ENCODE measurements at places on chromosomes 1 and 21. TPM values are rescaled to one million over a fixed set of nuclear protein-coding genes. Genes with fewer than 3 reads are reported as not detected.

The VWA5B1 gene
- total RNA-seq: 0.04 TPM

The LCE1B gene
- total RNA-seq: not detected

The SHE gene
- 8.2 TPM for total RNA-seq

The ALG14 gene
- total RNA-seq: 3.2 TPM

The MFAP2 gene
- total RNA-seq: 89.3 TPM

The ENO1 gene
- 334 TPM for total RNA-seq

The NSL1 gene
- total RNA-seq: 35.2 TPM

The OR2T11 gene
- total RNA-seq: not detected

GRCh38 chr1:18290740-18291412, 183.3 kb downstream of the IGSF21 start:
- no peak for DNase-seq

GRCh38 chr1:222370081-222370912, 177.6 kb downstream of the HHIPL2 start:
- no peak for DNase-seq

- peak; percentile 43 for DNase-seq
These were observed 61.5 kb downstream of the SYT2 start for GRCh38 chr1:202648605-202649226.

DNA sequence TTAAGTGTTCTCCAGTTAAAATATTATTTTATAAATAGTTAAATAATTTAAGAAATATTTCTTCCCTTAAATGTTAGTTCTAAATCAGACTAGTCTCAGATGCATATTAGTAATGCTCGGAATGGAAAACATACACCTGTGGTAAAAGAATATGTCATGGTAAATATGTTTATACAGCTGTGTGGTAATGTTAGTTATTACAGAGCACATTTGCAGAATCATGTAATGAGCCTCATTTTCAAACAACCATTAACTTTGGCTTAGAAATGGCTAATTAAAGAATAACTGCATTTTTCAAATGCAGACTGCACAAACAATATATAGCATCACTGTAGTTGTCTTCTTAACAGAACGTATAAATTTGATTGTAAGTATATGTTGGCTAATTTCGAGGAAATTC, 90.3 kb downstream of the DISP1 start:
- no peak for DNase-seq

DNA sequence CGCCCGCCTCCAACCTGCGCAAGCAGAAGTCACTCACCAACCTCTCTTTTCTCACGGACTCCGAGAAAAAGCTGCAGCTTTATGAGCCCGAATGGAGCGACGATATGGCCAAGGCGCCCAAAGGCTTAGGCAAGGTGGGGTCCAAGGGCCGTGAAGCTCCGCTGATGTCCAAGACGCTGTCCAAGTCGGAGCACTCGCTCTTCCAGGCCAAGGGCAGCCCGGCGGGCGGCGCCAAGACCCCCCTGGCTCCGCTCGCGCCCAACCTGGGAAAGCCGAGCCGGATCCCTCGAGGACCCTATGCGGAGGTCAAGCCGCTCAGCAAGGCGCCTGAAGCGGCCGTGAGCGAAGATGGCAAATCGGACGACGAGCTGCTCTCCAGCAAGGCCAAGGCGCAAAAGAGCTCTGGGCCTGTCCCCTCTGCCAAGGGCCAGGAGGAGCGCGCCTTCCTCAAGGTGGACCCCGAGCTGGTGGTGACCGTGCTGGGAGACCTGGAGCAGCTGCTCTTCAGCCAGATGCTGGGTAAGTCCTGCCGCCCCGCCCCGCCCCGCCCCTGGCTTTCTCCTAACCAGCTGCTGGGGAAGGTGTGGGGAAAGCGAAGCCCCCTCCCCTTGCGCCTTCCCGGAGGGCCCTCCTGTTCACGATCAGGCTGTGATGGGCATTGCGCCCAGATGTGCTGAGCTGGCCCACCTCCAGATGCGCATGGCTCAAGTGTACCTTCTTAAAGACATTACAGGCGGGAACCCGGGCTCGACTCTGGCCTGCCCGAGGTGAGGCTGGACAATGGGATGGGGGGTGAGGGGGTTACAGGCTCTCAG, 110.2 kb downstream of the NAV1 start:
- no peak for DNase-seq

DNA sequence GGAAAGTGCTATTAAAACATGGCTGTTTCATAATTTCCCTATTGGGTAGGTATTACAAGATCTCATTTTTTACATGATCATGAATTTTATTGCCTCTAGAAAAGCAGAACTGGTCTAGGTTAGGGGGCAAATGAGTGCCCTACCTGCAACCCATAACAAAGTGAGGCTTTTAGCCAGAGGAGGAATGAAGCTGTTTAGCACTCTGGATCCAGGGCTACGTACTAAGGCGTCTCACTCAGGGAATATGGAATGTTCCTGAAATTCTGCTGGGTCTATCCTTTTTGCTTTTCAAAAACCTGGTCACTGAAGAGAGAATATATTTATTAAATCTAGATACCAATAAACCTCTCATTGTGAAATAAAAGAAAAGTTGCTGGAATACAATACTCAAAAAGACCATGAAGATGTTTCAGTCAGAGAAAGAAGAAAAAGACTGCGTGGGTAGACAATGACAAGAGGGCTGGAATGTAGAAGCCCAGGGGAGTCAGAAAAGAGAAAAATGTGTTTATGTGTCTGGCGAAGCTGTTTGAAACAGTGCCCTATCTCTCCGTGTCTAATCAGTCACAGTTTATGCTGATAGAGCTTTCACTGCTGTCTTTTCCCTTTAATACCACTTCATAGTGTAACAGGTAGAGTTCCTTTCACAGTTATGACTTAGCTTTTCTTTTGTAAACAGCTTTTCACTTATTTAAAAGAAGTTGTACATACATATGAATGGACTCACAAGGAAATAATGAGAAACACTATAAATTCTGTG, 25.0 kb upstream of the SYDE2 start:
- no peak for DNase-seq

DNA sequence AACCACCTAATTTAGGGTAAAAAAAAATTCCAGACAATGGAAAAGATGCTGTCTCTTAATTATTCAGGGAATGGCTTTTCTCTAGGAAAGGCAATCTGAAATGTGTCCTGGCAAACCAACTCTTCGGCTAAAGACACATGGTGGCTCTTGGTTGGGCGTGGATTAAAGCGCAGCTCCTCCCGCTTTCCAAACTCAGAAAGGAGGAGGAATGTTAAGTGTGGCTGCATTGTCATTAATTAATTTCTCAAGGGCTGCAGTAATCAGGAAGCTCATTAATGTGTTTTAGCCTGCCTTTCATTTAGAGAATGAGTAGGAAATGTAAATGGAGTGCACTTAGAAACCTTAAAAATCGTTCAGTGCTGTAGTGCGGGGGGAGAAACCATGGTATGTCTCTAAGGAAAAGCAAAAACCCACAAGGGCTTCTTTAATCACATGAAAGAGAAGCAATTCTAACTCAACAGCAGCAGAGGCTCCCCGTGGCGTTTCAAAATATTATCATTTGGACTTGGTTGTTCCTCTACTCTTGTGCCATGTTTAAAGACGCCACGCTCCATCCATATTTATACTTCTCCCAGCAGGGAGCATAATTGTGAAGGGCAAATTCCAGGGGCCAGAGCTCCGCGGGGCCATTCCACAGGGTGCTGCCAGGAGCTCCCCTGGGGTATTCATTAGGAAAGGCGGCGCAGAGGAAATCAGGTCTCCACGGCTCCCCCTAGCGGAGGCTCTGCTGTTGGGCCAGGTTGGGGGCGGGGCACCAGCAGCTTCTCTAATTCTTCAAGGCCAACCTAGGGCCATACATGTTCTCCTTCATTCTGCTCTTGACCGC, 91.9 kb upstream of the SSX2IP start:
- peak; percentile 16 for DNase-seq

GRCh38 chr1:51567653-51568052, 48.6 kb upstream of the EPS15 start:
- DNase-seq: no peak

- DNase-seq: no peak
These were observed 731.6 kb downstream of the MATN1 start for GRCh38 chr1:29991815-29992214.

DNA sequence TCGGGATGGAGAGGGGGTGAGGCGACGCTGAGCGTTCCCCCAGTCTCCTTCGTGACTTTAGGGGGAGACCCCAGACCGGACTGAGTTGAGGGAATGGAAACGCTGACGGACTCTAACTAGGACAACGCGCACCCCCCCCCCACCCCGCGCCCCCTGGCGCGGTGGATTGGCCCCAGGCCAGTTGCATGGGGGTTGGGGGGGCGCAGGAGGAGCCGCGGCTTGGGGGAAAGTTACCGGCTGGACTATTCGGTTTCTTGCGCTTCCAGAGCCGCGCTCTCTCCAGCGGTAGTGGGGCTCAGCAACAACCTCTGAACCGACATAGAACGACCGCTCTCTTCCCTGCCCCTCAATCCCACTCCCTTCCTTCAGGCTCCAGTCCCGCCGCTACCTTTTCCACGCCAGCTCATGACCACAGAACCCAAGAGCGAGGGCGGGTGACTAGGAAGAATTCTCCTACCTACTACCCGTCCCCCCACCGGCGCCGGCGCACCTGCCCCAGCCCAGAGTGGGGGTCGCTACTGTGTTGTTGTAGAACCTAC, 694 bp downstream of the ZBTB7B start:
- peak; percentile 70 for DNase-seq

- DNase-seq: no peak
These were observed 4.1 kb upstream of the AVPR1B start for GRCh38 chr1:206121269-206121668.

DNA sequence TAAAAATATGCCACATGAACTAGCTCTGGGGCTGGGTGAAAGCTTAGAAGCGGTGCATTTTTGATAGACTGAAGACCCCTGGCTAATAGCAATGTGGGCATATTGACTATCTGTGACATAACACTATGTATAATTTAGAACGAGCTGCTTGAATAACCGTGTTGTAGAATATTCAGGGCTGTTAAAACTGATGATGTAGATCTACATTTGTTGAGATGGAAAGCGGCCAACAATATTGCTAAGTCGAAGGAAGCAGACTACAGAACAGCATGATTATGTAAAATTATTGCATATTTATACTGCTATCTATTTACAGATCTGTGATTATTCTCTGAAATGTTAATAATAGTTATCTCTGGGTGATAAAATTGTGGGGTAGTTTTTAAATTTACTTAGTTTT, 41.1 kb upstream of the BCL10 start:
- DNase-seq: peak; percentile 76

DNA sequence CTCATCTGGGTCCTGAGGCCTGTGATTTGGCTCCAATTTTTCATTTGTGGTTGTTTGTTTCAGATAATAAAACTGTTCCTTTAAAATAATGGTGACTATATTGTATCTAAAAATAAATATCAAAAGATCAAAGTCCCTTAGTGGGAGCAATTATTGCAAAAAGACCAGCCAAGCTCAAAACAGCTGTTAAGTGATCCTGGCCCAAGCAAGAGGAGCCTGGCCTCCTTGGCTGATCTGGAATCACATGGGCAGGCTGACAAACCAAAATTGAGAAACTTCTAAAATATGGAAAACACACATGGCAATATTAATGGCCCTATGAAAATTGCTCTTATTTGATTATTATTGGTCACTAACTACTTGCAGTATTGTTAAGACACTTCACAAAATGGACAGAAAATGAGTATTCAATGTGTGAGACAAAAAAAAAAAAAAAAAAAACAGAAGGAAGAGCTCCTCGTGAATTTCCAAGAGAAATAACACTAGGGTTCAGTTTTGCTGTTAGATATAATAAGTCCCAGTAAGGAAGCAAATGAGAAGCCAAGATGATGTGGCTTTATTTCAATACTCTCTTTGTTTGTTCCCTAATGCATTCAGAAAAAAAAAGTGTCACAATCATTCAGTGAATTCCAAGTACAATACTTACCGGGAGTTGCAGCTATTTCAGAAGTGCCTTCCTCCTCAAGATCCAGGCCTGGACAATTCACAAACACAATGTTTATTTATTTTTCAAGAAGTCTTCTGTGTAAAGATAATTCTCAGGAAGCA, 105.1 kb downstream of the SEC16B start:
- DNase-seq: peak; percentile 78

DNA sequence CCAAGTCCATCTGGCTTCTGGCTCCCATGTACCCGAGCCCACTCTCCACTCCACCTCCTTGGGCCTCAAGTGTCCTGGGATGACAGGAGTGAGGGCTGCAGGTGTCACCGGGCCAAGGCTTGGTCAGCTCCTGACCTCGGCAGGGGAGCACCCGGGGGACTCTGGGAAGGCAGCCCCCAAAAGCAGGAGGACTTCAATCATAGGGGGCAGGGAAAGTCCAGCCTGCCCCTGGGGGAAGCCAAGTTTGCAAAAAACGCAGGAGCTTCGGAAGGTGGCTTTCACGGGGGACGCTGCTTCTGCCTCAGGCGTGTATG, 56.8 kb downstream of the KCNAB2 start:
- no peak for DNase-seq

DNA sequence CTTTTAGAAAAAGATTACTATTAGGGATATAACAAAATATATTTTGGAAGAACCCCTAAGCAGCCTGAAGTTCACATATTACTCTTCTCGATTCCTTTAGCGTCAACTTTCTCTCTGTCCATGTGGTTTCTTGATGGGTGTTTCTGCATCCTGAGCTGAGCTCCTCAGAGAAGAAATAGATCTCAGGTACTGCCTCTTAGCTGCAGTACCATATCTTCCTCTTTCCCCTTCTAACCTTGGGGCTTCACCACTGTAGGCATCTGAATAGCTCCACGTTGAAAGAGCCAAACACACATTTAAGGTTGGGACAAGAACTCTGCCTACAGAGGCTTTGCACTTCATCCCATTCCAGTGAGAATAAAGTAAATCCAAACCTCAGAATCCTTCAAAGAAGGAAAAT, 59.2 kb downstream of the SAMSN1 start:
- DNase-seq: no peak

DNA sequence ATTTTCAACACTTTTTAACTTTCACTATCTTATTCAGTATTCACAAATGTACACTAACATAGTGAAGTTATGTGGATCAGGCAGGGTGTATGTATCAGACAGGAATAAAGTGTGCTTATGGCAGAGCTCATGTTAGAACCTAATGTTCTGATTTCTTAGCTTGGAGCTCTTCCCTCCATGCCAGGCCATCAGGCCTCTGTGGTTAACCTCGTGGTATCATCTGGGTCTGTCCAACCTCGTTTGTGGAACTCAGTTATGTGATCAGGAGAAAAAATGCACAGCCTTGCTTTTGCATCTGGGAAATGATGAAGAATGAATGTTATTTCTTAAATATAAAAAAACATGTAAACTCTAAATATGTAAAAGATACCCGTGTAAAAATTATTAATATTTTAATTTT, 86.9 kb downstream of the MPZL1 start:
- no peak for DNase-seq

- no peak for DNase-seq
These were observed 11.5 kb downstream of the MORN1 start for GRCh38 chr1:2379733-2380404.

DNA sequence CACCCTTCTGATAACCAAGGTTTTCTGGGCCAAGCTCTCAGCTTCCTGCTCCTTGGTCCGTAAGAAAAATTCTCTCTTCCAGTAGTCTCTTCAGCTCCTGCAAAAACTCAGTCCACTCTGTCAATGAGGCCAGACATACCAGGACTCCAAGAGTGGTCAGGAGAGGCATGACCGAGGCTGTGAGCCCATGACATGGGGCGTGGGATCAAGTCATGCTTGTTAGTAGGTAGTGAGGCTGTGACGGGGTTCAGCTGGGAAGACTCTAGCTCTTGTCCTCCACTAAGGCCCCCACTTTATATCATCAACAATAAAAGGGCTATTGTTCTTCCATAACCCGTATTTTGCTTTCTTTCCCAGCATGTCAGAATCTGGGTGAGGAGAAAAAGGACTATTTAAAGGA, 10.1 kb upstream of the HCRTR1 start:
- DNase-seq: no peak
